Forelimb muscle (tissue), 1 donor: ENCODE measurements at places on chromosomes 7 and 10. TPM values are rescaled to one million over a fixed set of nuclear protein-coding genes. Genes with fewer than 3 reads are reported as not detected.

GRCh38 chr7:18116661-18117060 is 89.0 kb upstream of the PRPS1L1 start:
- no peak for DNase-seq

GRCh38 chr10:130250127-130250526 is 113.9 kb downstream of the GLRX3 start:
- no peak for DNase-seq

DNA sequence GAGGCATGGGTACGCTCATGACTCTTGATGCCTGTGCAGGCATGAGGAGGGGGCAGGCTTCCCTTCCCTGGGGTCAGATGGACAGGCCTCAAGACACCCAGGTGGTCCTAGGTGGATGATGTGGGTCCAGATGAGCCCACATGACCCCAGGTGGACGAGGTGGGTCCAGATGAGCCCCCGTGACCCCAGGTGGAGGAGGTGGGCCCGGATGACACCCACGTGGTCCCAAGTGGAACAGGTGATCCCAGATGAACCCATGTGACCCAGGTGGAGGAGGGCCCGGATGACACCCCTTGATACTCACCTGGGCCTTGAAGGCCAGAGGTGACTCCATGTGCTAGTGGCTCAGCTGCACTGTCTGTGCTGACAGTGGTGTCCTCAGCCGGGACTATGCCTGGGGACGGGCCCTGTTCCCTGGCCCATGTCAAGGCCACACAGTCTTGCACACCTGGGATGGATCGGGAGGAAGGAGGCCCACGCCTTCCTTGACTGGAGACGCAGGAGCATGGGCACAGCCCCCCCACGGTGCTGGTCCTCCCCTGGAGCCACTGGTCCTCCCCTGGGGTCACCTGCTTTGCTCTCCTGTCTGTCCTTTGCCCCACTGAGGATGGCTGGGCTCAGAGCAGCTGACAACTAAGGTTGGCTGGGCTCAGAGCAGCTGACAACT is 3.2 kb downstream of the PRAP1 start:
- no peak for DNase-seq

GRCh38 chr10:130958981-130959751 is 352.4 kb downstream of the TCERG1L start:
- no peak for DNase-seq

DNA sequence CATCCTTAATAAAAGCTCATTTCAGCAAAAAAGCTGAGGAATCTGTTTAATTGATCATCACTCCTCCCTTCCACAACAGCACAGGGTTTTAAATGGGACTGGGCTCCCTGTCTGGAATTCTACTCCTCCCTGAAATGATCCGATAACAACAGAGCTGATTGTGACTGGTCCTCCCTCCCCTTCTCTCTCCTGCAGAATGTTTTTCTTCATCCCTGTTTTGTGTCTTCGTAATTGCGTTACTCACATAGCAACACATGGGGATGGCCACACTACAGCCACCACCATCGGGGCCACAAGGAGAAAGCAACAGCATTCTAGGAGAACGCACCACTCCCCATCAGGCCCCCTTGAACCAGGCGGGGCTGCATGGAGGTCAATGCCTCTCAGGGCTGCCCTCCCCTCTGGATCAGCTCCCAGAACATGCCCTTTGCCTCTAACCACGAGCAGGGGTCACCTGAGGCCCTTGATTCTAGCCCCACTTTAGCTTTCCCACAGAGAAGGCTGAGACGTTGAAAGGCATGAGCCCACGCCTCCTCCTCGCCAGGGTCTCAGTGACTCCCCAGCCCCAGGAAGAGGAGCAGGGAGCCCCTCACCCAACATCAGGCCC is 152.6 kb downstream of the PLXNA4 start:
- no peak for DNase-seq

DNA sequence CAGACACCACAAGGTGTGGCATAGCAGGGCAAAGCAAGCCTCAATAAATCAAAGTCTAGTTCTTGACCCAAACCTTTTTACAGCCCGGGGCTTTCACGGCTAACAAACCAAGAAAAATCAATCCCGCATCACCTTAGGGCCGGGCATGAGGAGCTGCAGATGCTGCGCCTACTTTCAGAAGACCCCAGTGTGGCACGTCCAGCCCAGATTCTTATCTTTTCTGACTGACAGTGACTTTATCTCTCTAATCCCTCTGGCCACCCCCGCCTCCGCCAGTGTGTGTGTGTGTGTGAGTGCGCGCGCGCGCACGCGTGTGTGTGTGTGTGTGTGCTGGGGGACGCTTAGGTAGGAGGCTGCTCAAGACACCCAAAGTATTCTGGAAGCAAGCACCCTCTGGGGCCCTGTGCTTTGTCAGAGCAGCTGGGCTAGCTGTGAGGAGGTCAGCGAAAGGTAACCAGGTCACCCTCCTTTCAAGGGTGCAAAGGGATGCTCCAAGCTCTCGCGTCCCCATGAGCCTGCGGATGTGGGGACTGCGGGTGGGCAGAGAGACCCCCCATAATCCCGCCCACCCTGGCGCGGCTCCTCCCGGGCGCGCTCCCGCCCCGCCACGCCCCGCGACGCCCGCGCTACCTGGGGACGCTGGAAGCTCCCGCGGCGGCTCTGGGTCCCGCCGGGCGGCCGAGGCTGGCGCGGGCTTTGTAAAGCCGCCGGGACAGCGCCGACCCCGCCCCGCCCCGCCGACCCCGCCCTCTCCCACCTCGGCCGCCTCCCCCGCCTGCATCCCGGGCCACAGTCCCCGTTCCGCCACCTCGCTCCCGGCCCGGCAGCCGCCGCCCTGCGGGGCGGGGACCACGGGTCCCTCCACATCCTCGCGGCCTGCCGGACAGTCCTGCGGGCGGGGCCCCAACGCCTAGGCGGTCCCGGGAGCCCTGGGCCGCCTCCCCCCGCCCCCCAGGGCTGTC is 57.1 kb upstream of the RHOBTB1 start:
- DNase-seq = no peak

DNA sequence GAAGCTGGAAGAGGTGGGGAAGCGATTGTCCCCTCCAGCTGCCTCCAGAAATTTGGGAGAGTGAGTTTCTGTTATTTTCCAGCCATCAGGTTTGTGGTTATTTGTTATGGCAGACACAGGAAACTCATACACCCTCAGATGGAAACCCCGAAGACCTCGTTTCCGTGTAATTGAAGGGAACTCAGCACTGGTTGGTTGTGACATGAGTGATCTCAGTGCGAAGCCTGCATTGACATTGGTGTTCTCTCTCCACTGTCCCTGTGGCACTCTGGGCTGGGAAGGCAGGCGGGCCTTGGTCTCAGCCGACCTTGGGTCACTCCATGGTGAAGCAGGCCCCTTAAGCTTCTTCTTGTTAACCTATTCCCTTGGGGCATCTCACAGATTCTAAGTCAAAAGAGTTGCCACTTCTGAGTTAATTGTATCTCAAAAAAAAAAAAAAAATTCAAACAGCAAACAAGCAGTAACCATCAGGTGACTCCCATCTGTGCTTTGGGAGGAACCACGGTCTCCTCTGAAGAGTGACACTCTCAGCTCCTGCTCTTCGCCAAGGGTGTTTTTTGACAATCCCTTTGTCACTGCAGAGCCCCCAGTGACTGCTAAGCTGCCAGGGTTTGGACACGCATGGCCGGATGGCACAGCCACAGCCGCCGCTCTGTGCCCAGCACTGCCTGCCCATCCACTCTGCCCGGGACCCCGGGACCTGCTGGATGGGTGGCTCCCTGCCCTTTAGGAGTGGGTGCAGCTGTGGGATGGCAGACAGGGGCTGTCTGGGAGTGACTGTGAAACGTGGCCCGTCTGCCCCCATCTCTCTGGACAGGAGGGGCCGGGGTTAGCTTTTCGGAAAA is 233.6 kb downstream of the PRPF18 start:
- DNase-seq = no peak

DNA sequence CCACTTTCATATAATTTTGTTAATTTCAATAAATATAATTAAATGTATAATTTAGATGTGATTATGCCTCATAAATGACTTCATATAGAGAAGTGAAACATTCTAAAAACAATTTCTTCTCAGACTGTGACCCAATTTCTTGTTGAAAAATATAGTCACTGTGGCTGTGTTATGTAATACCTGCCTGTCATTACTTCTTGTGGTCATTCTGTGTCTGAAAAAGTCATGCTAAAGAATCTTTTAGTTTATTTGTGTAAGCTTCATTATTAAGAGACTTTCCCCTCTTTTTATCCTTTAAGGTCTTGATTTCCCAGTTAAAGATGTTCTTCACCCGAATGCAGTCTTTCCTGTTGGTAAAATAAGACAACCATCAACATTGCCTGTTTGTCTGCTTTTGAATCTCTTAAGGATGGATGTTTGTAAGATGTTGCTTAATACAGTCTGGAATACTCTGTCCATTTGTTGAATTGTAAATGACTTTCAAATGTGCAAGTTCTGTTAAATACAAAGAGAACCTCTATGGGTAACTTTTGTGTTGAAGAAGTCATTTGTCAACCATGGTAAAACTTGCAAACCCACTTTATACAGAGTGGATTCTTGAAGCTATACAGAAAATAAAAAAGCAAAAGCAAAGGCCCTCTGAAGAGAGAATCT is 16.0 kb downstream of the KAT6B start:
- DNase-seq = no peak

- no peak for DNase-seq
These were observed 173.5 kb downstream of the PLXNA4 start for GRCh38 chr7:132402751-132403245.

- DNase-seq = no peak
These were observed 605.6 kb upstream of the TEX47 start for GRCh38 chr7:89401099-89401498.

The CADPS2 gene
- 3.9 TPM for polyA plus RNA-seq
